Central memory CD4-positive, alpha-beta T cell (primary cell): ENCODE measurements at places on chromosomes 5 and 9.

DNA sequence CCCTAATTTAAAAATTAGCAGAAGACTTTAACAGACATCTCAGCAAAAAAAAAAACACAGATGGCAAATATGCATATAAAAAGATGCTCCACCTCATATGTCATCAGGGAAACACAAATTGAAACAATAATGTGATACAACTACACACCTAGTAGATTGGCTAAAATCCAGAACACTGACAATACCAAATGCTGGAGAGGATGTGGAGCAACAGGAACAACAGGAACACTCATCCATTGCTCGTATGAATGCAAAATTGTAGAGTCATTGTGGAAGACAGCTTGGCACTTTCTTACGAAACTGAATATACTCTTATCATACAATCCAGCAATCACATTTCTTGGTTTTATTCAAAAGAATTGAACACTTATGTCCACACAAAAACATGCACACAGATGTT, 22.1 kb downstream of the MCIDAS start:
- no peak for DNase-seq

DNA sequence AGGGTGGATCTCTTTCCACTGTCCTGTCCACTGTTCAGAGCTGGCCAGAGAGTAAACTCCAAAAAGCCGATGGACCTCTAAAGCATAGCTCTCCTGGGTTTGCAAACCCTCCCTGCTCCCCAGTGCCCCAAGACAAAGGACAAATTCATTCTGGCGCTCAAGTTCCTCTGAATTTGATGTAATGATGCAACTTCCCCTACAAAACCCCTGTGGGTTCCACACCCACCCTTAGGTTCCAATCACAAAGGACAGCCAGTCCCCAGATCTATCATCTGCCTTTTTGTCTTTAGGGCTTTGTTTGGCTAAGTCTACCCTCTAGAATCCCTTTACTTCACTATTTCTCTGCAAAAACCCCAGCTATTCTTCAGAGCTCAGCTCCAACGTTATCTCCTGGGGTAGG, 57.4 kb upstream of the SLC25A51 start:
- no peak for DNase-seq

- no peak for DNase-seq
Measured at GRCh38 chr5:84285641-84286637, 98.7 kb downstream of the EDIL3 start.

- DNase-seq = no peak
Measured at GRCh38 chr9:98529841-98530240, 178.9 kb downstream of the GABBR2 start.

DNA sequence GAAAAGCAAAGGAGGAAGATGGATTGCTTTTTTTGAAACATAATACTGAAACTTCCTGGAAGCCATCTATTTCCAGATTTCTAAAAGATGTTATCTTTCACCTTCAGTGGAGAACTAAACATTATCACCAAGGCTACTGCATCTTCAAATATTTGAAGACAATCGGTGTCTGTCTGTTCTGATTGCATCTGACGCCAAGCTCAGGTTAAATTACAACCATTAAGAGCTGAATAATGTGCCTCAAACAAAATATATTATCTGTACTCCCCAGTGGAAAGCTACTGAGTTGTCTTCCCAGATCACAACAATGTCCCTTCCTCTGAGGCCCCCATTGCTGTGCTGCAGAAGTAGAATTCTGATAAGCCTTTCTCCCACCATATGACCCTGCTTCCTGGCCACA, 342.3 kb downstream of the PLK2 start:
- DNase-seq = no peak

DNA sequence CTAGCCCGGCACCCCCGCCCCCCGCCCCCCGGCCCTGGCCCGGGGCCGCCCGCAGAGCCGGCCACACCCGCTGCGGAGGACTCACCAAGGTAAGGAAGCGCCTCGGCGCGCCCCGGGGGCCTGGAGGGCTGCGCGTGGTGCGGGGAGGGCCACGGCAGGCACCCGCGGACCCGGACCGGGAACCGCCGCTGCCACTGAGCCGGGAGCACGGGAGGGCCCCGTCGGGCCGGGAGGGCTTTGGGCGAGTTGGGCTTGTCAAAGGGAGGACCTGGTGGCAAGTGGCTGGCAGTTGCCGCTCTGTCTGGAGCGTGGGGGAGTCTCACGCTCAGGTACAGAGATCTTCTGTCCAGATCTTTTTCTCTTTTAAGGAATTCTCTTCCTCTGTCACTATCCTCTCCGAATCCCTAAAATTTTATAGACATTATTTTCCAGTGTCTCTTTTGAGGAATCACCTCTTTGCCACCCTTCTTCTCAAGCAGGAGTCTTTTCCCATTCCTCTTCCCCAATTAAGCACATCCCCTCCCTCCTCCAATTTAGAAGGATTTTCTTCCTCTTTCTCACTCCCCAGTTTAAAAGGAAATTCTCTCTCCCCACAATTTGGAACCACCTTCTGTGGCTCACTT, 11.3 kb upstream of the LHX2 start:
- DNase-seq = no peak

- DNase-seq = no peak
Measured at GRCh38 chr5:27473307-27474046, 435.1 kb upstream of the CDH9 start.

DNA sequence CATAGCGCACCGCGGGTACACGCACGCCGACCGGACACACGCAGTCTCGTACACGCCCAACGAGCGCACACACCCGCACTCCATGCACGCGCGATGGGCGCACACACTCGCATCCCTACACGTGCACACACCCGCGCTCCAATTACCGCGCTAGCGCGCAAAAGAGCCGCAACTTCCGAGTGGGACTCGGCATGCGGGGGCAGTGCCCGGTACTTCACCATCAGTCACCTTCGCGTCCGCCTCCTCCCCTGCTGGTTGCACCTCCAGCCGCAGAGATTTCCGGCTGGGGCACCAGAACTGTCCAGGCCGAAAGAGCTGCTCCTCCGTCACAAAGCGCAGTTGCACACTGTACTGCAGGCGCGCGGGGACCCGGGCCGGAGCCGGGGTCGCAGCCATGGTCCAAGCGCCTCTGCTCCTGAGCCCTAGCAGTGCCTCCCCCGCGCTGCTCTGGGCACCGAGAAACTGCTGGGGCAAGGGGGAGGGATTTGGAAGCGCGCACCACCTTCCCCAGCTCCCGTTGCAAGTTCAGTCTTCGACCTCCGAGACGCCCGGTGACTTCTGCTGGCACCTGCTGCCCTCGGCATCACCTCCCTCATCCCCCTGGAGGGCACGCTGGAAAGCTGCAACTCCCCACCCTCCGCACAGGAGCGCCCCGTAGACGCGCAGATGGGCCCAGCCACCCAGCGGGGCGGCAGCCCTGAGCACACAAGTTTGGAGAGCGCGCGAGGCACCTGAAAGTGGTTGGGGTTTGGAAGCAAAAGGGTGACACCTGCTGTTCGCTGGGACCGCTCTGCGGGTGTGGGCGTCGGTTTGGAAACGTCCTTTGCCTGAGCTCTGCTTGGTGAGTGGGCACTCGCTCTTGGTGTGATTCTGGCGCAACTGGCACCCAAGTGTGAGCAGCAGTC, 337.4 kb upstream of the PUM3 start:
- DNase-seq = peak; percentile 3

DNA sequence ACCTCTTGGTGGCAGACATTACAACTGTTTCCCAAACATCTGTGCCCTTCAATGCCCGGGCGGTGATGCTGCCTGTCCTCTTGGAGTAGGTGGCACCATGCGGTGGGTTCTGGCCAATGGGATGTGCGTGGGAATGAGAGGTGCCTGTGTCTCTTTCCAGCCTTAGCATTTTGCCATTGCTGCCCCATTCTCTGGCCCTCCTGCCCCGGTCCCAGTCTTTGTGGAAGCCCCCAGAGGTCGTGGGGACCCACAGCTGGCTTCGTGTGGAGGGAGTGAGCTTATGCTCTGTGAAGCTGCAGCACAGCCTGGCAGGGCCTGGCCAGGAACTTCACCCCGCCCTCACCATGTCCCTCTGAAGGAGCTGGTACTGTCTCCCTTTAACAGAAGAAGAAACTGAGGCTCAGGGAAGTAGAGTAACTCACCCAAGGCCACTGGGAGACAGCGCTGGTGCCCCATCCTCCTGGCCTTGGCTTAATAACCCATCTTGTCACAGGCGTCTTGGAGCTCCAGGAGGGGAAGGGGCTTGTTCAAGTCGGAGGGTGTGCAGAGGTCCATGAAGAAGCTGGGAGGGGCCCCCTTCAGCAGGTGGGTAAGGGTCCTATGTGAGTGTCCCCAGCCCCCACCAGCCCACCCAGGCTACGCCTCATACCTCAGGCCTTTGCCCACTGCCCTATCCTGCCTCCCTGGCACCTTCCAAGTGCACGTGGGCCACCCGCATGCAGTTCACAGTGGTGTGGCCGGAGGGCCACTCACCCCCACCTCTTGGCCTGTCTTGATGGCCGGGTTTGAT, 173.6 kb downstream of the GAPVD1 start:
- DNase-seq = no peak

DNA sequence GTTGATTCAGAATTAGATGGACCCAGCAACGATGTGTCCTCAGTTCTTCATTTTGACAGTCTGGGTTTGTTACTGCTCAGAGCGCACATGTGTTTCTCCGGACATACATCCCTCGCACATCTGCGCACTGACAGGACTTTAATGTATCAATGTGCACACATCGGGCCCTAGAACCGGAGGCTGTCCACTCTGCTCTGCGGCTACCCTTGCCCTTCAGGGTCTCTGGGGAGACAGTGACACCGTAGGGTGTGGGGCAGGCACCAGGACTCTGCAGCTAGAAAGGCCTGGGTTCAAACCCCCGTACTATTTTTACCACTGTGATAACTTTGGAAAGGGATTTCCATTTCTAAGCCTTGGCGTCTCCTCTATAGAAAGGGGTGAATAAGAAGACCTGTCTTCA, 23.5 kb upstream of the LPCAT1 start:
- no peak for DNase-seq

GRCh38 chr5:78157001-78157400, 137.5 kb downstream of the AP3B1 start:
- no peak for DNase-seq

GRCh38 chr9:136587145-136587943, 41.5 kb upstream of the NOTCH1 start:
- no peak for DNase-seq

GRCh38 chr5:95842854-95843544, 20.5 kb upstream of the GLRX start:
- peak; percentile 57 for DNase-seq

- DNase-seq = no peak
Measured at GRCh38 chr9:135403733-135404450, 75.7 kb upstream of the PPP1R26 start.

DNA sequence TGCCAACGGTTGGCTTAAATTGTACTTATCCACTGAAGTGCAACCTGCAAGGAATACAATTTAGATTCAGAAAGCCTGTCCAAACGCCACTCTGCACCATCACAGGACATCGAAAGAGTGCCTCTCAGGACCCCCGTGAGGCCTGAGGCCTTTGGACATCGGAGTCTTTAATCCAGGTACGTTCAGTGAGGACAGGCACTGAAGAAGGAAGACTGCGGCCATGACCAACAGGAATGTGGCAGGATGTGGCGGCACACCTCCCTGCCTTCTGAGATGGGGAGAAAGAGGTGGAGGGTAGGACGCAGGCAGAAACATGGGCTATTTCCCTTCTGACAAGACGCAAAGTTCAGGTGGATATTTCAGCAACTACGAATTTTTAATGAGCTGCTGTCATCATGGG, 205.8 kb downstream of the FANCC start:
- no peak for DNase-seq

GRCh38 chr5:113166261-113166660, 189.7 kb downstream of the DCP2 start:
- no peak for DNase-seq

DNA sequence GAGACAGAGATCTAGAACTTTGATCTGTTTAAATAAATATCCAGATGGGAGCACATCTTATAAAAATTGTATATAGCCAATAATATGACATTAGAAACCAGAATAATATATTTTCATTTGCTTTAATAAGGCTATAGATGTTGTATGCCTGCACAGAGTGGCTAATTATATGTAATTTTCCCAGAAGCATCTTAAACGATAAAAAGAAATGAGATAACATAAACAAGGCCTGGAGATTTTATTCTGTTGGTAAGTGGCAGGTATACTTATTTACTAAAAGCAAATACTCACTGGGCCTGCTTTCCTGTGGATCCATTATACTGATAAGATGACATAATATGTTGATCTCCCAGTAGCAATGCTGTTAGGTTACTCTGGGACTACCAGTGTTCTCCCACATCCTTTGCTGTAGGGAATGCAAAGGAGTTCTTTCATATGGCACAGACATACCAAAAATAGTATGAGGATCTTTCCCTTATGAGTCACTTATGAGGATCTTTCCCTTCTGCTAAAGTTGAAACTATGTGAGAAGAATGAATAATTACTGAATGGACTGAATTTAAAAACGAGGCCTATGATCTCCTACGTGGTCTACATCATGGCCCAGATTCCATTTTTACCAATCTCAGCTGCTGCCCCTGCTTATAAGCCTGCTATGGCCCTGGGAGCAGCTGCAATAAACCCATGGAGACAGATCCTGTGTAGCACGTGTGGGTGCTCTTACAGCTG, 112.1 kb downstream of the NUDT12 start:
- no peak for DNase-seq

DNA sequence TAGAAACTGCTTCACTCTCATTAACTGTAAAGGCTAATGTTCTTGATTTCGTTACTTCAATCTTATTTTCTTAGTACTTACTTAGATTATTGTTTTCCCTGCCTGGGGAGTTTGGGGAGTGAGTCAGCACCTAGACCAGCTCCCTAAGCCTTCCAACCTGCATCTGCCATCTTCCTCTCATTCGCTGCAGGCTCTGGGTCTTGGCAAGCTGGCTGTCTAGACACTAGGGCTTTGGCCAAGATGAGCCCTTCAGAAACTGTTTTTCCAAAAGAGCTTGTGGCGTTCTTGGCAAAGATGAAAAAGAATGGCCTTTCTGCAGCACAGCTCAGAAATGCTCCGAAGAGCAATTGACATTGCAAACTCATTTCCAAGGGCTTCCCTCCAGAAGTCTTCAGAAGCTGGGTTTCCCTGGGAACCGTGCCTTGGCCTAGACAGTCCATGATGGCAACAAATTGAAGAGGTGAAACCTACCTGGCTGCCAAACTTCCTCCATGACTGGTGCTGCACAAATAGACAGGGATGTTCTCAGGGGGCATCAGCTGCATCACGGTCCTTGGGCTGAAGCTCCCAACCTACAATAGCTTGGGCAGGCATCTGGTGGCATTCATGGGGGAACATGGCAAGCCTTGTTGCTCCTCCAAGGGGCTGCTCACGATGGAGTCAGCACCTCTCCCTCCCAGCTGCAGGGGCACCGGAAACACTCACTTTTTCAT, 76.6 kb downstream of the NSUN2 start:
- no peak for DNase-seq

DNA sequence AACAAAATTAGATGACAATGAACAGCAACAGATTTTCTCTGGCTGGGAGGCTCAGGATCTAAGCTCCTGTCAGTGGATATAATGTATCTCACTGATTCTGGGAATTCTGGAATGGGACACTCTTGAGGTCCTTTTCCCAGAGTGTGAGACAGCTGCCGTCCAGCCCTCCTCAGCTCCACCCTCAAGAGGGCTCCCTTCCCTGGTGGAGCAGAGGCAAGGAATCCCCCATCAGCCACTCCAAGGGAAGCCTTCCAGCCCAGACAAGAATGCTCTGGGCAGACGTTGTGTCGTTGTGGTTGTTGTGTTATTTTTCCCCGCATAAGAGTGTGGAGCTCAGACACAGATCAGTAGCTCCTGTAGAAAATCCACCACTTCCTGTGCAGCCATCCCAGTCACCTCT, 47.7 kb upstream of the ATP10B start:
- no peak for DNase-seq
